ENCODE measurements at places on chromosomes 1 and 21. TPM values are rescaled to one million over a fixed set of nuclear protein-coding genes. Genes with fewer than 3 reads are reported as not detected.

DNA sequence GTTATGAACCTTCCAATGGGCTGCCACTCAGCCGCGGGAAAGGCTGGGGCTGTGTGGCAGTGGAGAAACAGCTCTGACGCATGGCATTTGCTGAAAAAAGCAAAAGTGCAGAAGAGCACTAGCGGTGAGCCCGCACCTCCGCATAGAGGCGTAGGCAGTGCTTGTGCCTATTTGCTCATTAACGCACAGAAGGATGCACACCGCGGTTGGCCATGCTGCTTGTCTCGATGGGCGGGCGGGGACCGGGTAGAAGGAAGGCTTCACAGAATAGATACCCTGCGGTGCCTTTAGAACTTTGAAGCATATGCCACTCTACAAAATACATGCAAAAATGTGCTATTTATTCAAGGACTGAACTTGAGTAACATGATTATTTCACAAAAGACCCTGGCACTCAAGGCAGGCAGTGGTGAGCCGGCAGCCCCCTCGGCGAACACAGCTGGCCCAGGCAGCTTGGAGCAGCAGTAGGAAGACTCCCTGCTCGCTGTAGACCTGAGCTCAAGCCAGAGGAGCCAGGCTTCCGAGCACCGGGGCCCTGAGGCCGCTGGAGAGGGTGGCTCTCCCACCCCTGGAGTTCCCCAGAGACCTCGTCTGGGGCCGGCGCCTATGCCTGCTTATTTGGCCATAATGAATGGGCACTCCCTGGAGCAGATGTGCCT, 71.5 kb downstream of the SIK1 start:
- no peak for DNase-seq
- no peak overlapping the region for H3K27ac ChIP-seq
- H3K4me1 ChIP-seq = no peaks in the 10 kb centered on the region
- H3K27me3 ChIP-seq = no peaks in the 10 kb centered on the region

DNA sequence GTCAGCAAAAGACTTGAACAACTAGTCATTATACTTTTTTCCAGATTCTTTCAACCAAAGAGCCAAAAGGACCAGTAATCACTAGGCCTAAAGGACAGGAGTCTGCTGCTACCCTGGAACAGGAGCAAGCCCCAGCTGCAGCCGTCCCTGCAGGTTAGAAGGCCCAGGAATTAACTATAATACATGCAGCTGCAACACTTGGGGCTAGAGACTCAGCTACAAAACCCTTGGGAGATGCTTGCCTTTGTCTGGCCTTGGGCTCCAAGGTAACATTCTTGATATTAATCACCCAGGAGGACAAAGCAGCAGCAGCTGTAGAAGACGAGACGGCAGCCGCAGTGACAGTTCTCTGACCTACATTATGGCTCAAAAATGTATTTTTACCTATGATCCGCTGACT, 841.2 kb upstream of the ADGRL4 start:
- H3K4me1 ChIP-seq = no peaks in the 10 kb centered on the region
- no peak overlapping the region for H3K4me3 ChIP-seq
- no peak overlapping the region for H3K27ac ChIP-seq
- no peak for DNase-seq
- no peaks in the 10 kb centered on the region for H3K36me3 ChIP-seq

- no peak overlapping the region for H3K27ac ChIP-seq
- no peaks in the 10 kb centered on the region for H3K27me3 ChIP-seq
- no peak for DNase-seq
- peaks cover 96% of the 10 kb centered on the region for H3K36me3 ChIP-seq
Measured at GRCh38 chr1:180188091-180188506, 33.4 kb downstream of the QSOX1 start.

- H3K36me3 ChIP-seq = no peaks in the 10 kb centered on the region
- peak overlapping the region; percentile 78 for H3K4me3 ChIP-seq
- H3K27me3 ChIP-seq = peaks cover 4% of the 10 kb centered on the region
- peak; percentile 89 for DNase-seq
- H3K4me1 ChIP-seq = peaks cover 16% of the 10 kb centered on the region
- peak overlapping the region; percentile 76 for H3K27ac ChIP-seq
Measured at GRCh38 chr1:151992303-151993083, 1.2 kb downstream of the S100A10 start.

GRCh38 chr21:39675993-39676661, 63.4 kb downstream of the B3GALT5 start:
- no peak for DNase-seq
- H3K27ac ChIP-seq = peak overlapping the region; percentile 2
- H3K4me1 ChIP-seq = no peaks in the 10 kb centered on the region
- H3K36me3 ChIP-seq = no peaks in the 10 kb centered on the region
- no peak overlapping the region for H3K4me3 ChIP-seq
- no peaks in the 10 kb centered on the region for H3K27me3 ChIP-seq

DNA sequence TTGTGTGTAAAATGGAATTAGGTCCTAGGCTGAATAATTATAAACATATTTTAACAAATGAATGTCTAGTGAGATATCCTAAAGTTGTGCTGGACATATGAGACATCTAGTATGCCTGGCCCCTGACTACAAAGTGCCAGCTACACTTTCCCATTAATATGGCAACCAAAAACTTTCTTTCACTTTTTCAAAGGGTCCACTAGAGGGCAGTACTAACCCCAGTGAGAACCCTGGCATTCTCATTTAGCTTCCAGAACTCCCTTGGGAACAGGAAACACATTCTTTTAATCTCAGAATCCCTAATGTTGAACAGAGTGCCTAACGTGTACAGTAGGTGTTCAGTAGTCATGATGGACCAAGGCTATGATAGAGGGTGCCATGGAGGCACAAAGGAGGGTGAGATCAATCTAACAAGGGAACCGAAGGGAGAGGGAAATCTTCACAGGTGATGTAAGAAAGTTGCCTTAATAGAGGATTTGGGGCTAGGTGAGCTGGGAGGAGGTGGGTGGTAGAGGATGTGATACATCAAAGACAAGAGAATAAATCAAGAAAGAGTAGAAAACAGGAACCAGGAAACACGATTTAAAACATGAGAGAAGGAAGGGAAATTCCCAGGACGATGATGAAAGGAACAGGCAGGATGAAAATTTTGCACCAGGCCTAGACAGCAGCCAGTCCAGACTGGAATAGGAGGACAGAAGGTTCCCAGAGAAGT, 41.6 kb downstream of the NSL1 start:
- no peaks in the 10 kb centered on the region for H3K27me3 ChIP-seq
- H3K4me3 ChIP-seq = no peak overlapping the region
- H3K4me1 ChIP-seq = no peaks in the 10 kb centered on the region
- H3K27ac ChIP-seq = no peak overlapping the region

DNA sequence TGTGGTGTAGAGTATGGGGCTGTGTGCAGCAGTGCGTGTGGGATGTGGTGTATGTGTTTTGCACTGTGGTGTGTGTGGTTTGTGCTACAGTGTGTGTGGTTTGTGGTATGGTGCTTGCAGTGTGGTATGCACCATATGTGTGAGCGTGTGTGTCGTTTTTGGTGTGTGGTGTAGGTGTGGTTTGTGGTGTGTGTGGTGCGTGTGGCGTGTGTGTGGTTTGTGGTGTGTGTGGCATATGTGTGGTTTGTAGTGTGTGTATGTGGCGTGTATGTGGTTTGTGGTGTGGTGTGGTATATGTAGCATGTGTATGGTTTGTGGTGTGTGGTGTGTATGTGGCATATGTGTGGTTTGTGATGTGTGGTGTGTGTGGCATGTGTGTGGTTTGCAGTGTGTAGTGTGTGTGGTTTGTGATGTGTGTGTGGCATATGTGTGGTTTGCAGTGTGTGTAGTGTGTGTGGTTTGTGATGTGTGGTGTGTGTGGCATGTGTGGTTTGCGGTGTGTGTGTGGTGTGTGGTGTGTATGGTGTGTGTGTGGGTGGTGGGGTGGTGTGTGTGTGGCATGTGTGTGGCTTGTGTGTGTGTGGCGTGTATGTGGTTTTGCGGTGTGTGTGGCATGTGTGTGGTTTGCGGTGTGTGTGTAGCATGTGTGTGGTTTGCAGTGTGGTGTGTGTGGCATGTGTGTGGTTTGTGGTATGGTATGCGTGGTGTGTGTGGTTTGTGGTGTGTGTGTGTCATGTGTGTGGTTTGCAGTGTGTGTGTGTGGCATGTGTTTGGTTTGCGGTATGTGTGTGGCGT, 53.5 kb upstream of the TRAPPC10 start:
- peaks cover 28% of the 10 kb centered on the region for H3K36me3 ChIP-seq
- peak; percentile 2 for DNase-seq
- no peak overlapping the region for H3K4me3 ChIP-seq
- H3K27me3 ChIP-seq = no peaks in the 10 kb centered on the region
- H3K27ac ChIP-seq = no peak overlapping the region
- H3K4me1 ChIP-seq = peaks cover 30% of the 10 kb centered on the region

DNA sequence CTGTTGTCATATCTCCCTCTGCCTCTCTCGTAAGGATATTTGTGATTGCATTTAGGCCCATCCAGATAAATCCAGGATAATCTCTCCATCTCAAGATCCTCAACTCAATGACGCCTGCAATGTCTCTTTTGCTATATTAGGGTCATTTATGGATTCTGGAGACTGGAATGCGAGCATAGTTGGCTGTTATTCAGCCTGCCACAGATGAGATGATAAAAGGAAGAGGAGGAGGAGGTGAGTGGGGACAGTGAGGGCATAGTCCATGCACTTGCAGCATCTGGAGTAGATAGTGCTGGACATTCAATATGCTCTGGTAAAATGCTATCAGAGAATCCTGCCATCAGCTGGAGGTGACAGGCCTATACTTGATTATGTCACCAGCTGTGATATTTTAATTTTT, 131.6 kb upstream of the CACNA1E start:
- H3K27me3 ChIP-seq = no peaks in the 10 kb centered on the region
- DNase-seq = no peak
- H3K27ac ChIP-seq = no peak overlapping the region
- H3K36me3 ChIP-seq = no peaks in the 10 kb centered on the region
- peaks cover 1% of the 10 kb centered on the region for H3K4me1 ChIP-seq
- H3K4me3 ChIP-seq = no peak overlapping the region

DNA sequence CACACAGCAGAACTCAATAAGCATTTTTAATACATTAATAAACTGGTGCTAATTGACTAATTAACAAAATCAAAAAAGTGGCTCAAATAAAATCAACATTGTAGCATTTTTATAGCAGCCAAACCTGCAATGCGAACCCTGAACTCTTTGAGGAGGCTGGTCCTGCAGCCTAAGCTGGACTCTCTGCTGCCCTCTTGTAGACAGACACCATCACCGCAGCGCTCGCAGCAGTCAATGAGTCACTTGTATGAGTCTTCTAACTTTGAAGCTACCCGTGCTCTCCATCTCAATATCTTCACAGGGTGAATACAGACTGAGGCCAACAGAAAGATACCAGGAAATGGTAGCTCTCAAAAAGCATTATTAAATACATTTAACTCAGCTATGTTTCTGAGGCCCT, 9.7 kb upstream of the KRTAP7-1 start:
- H3K27ac ChIP-seq = no peak overlapping the region
- H3K27me3 ChIP-seq = no peaks in the 10 kb centered on the region
- DNase-seq = no peak

DNA sequence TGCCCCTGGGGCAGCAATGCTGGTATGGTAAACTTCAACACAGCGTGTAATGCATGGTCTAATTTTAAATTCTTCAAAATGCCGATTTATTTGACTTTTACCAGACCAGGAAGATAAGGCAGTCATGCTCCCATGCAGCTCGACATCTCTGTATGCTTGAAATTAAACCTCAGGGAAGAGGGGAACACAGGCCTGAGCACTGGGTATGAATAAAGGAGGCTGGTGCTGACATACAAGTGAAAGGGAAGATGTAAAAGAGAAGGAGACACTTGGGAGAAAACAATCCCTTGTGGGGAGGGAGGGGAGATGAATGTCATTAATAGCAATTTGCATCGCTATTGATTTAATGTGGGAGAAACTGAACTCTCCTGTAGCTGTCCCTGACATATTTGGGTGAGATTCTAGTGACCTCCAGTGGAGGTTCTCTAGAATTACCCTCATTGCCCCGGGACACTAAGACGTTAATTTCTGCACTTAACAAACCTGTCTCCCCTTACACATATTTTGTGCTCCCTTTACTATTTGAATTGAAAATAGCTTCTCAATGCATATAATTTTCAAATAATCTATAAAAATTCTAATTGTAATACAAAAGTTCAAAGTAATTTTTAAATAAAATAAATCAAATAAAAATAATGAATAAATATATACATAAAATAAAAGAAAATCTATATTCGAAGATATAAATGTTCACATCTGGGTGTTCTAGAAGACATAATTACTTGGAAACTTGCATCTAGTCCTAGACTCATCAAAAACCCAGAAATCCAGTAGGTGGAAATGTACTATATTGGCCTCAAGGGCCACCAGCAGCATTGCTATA, 283.1 kb downstream of the LMX1A start:
- H3K27me3 ChIP-seq = no peaks in the 10 kb centered on the region
- H3K4me1 ChIP-seq = no peaks in the 10 kb centered on the region
- H3K4me3 ChIP-seq = no peak overlapping the region
- H3K36me3 ChIP-seq = no peaks in the 10 kb centered on the region
- no peak for DNase-seq

DNA sequence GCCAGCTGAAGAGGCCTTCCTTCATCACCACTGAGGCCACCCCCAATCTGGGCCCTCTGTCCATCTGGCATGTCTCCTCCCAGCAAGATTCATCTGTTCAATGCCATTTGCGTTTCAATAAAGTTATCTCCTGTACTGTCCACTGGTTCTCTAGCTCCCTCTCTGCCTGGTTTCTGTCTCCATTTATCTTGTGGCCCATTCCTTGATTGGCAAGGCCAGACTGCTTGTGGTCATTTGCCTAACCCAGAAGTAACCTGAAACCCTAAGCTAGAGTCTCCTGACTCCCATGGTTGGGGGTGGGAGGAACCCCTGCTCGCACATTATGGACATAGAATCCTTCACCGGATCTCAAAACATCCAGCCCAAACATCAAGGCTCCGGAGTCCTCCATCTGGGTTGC, 2.1 kb upstream of the IPO9 start:
- no peak for DNase-seq
- no peak overlapping the region for H3K27ac ChIP-seq
- H3K27me3 ChIP-seq = no peaks in the 10 kb centered on the region
- H3K4me1 ChIP-seq = peaks cover 31% of the 10 kb centered on the region
- peaks cover 4% of the 10 kb centered on the region for H3K36me3 ChIP-seq

- no peaks in the 10 kb centered on the region for H3K36me3 ChIP-seq
- no peak for DNase-seq
- no peak overlapping the region for H3K4me3 ChIP-seq
- H3K4me1 ChIP-seq = peaks cover 27% of the 10 kb centered on the region
Measured at GRCh38 chr1:67582625-67583461, 102.2 kb upstream of the GADD45A start.

GRCh38 chr1:29807689-29808088, 571.4 kb downstream of the PTPRU start:
- no peaks in the 10 kb centered on the region for H3K36me3 ChIP-seq
- H3K4me3 ChIP-seq = no peak overlapping the region
- H3K4me1 ChIP-seq = peaks cover 4% of the 10 kb centered on the region
- peaks cover 3% of the 10 kb centered on the region for H3K27me3 ChIP-seq

DNA sequence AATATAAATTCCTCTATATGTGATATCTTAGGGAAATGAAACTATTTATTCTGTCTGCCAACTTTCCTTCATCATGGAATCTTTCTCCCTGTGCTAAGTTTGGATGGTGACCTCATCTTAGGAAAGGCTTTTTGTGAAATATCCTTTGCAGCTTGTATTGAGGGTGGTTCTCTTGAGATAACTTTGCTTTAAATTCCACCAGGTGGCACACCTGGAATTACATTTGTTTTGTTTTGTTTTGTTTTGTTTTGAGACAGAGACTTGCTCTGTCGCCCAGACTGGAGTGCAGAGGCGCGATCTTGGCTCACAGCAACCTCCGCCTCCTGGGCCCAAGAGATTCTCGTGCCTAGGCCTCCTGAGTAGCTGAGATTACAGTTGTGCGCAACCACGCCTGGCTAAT, 7.6 kb upstream of the CD1A start:
- no peak overlapping the region for H3K27ac ChIP-seq
- H3K27me3 ChIP-seq = no peaks in the 10 kb centered on the region
- no peaks in the 10 kb centered on the region for H3K4me1 ChIP-seq
- DNase-seq = no peak
- no peaks in the 10 kb centered on the region for H3K36me3 ChIP-seq
- no peak overlapping the region for H3K4me3 ChIP-seq

FGR gene
- 1.7 TPM for polyA plus RNA-seq

OR10R2 gene
- not detected for polyA plus RNA-seq

SIPA1L2 gene
- polyA plus RNA-seq = 9.4 TPM

COX20 gene
- 76.8 TPM for polyA plus RNA-seq

OXCT2 gene
- polyA plus RNA-seq = 0.03 TPM
